ENCODE measurements at places on chromosomes 1 and 21.

DNA sequence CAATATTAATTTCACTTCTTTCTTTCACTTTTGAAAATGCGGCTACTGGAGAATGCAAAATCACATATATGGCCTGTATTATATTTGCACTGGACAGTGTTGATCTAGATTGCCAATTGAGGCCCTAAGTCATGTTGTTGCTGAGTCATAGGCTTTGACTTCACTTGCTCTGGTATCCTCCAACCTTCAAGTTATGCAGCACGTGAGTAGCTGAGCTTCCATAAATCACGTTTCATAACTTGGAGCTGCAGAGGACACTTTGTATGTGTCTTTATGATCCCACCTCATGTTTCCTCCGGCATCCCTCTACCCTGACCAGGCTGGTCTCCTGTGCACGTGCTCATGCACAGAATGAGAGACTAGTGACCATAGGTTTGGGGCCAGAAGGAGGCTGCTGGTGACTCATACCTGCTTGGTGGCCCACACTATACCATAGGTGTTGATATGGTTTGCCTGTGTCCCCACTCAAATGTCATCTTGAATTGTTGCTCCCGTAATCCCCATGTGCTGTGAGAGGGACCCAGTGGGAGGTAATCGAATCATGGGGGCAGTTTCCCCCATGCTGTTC is 103.0 kb upstream of the TSPAN2 start:
- no peak for DNase-seq

DNA sequence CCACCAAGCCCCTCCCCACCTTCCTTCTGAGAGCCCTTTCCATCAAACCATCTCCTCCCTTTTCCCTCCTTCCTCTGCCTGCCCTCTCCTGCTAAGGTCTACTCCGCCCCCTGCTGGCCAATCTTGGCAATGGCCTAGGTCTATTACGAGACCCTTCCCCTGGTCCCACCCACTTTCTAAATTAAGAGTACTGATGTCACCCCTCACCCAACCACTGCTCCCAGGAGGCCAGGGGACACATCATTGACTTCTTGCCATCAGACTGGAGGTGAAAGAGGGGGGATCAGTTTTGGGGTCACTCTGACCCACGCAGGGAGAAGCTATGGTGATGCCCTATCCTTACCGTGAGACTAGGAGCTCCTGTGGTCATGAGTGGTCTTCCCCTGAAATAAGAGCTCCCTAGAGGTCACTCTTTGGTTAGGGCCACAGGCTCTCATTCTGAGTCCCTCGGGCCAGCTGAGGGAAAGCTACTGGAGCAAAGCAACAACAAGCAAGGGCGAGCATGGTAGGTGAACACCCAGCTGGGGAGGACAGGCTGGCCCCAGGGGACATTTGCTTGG is 34.6 kb upstream of the S100A7 start:
- peak; percentile 99 for DNase-seq

GRCh38 chr1:216779686-216780085 is 56.5 kb upstream of the ESRRG start:
- DNase-seq, result no peak

DNA sequence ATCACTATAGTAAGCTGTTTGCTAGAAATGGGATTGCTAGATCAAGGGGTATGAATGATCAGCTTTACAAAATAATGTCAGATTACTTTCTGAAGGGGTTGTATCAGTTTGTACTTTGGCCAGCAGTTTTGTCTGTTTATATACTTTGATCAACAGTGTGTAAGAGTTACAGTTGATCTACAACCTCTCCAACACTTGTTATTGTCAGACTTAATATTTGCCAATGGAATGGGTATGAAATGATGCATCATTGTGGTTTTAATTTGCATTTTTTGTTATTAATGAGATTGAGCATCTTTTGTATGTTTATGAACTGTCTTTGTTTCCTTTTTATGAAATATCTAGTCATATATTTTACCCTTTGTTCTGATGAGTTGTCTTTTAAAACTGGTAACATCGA is 4.3 kb downstream of the TTC3 start:
- no peak for DNase-seq

GRCh38 chr21:34697826-34698225 is 29.0 kb downstream of the CLIC6 start:
- DNase-seq, result no peak

GRCh38 chr1:227333423-227333822 is 15.1 kb upstream of the CDC42BPA start:
- DNase-seq, result no peak

DNA sequence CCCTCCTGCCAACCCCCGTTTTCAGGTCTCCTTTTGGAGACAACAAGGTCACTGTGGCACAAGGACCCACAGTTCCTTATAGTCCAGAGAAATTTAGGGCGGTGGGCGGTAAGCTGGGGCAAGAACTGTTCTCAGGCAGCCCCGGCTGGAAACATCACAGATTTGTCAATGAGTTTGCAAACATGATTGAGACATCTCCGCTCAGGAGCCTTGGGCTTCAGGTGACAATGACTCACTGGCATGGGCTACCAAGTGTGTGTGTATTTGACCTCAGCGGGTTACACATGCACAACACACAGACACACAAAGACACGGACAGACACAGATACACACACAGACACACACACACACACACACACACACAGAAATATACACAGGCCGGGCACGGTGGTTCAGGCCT is 58.2 kb upstream of the ABCG1 start:
- no peak for DNase-seq

Measured in omental fat pad (tissue), 4 donors.